ENCODE measurements at places on chromosomes 1 and 21.

DNA sequence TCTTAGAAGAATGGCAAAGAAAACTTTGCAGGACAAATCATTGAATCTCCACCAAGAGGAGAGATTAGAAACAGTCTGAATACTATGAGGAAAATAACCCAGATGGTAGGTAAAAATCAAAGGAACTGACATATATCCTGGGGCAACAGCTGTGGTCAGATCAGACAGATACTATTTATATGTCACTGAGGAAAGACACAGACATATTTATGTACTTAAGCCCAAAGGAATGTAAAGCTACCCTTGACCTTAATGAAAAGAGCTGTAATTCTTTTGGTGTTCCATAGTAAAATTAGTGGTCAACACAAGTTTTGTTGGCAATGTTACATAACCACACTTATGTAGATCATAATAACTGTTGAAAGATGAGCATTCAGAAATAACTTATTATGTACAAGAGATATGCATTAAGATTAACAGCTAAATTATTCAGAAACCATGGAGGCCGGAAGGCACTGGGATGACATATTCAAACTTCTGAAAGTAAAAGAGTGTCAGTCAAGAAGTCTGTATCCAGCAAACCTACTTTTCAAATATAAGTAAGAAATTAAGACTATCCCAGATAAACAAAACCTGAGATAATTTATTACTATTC is 166.1 kb upstream of the SAMSN1 start:
- no peak for ATAC-seq

DNA sequence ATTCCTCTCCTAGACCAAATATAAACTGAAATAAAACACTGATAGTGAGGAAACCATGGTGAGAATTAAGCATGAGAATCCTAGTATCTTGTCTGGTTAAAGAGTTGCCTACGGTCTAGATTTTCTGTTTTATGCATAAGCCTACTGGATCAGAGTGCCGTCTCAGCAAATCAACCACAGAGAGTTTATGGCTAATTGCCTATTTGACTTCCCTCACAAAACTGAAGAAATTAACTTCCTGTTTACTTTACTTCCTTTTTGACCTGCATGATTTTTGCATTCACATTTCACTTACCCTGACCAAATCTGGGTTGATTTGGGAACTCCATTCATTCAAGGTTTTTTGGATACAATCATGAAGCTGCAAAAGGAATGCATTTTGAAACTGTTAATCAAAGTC is 5.0 kb downstream of the GCLM start:
- ATAC-seq, result no peak

DNA sequence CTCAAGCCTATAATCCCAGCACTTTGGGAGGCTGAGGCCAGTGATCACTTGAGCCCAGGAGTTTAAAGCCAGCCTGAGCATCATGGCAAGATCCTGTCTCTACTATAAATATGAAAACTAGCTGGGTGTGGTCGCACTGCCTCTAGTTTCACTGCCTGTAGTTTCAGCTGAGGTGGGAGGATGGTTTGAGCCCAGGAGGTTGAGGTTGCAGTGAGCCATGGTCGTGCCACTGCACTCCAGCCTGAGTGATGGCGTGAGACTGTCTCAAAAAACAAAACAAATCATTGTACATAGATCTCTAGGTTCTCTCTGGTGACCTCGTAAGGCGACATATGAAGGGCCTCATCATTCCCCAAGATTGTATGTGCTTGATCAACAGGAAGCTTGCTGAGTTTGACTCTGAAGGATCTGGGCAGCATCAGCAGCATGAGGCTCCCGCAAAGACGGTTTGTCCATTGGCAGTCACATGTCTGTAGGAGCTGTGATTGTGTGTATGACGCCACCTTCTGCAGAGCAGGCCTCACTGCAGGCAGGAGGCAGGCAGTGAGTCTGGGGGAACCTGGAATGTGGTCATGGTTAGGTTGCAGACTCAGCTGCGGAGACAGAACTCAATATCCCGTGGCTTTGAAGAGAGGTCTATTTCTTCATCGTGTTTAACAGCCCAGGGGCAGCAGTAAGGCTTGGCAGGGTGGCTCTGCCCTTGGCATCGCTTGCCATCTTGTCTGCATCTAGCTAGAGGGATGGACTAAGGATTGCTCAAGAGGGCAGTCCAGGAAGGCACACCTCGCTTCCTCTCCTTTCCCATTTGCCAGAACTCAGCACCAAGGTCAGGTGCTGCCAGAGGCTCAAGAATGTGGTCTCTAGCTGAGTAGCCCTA is 14.0 kb downstream of the ATP5PO start:
- ATAC-seq, result no peak

- no peak for ATAC-seq
Measured at GRCh38 chr1:245657371-245657770, 502.6 kb downstream of the KIF26B start.

GRCh38 chr1:202357506-202357905 is 9.0 kb downstream of the PPP1R12B start:
- ATAC-seq, result no peak

DNA sequence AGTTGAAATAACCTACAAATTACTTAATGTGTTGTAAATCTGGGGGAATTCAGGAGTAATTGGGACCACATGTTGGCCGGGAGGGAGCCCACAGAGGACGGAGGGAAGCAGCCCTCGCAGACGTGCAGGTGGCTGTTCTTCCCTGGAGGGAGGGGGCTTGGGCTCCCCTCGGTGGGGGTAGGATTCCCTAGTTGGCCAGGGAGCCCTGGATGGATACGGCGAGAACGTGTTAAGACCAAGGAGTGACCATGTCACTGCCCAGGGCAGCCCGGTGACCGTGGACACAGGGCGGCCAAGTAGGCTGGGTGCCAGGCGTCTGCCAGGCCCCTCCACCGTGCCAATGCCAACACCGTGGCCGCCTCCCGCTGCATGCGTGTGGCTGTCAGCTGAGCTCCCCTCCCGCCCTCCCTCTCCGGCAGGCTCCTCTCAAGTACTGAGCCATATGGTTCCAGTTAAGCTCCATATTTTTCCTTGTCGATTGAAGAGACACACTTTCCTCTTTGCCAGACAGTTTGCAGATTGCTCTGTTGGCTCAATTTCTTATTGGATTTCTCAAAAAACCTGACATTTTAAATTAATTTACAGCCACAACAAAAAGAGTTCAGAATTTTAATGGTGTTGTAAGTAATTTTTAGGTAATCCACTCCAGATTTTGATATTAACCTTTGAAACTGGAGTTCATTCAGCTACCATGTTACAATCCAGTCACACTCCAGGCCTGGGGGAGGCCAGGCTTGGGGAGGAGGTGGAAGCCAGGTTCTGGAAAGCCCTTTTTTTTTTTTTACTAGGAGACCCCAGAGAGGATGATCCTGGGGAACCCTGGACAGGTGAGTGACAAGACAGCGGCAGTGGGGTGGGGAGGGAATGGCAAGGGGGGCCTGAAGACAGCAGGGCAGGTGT is 71.2 kb downstream of the CASZ1 start:
- no peak for ATAC-seq

DNA sequence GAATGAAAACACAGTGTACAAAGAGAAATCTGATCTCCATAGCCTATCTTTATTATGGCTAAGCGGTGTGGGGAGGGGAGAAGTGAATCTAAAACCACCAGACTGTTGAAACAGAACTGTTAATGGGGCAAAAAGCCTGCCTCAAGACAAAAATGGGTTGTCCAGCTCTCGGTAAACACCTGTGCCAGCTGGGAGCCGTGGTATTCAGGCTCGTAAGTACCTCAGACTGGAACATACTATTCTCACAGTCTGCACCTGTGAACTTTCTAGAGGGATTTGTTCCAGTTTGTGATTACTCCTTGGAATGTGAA is 42.7 kb upstream of the ATP1A1 start:
- ATAC-seq, result no peak

GRCh38 chr1:246778663-246779062 is 54.5 kb downstream of the SCCPDH start:
- no peak for ATAC-seq

DNA sequence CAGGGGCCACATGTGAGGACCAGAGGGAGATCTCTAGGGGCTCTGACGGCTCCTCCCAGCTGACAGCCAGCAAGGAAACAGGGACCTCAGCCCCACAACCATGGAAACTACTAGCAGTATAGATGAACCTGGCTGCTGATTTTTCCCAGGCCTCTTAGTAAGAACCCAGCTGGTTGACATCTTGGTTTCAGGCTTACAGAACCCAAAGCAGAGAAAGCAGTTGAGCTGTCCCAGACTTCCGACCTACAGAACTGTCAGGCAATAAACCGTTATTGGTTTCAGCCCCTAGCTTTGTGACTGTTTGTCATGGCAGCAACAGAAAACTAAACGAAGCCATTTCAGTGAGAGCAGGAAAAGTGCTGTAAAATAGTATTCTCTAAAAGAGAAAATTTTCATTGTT is 36.4 kb downstream of the ETS2 start:
- no peak for ATAC-seq

GRCh38 chr1:70314706-70315304 is 39.7 kb downstream of the ANKRD13C start:
- ATAC-seq, result no peak

DNA sequence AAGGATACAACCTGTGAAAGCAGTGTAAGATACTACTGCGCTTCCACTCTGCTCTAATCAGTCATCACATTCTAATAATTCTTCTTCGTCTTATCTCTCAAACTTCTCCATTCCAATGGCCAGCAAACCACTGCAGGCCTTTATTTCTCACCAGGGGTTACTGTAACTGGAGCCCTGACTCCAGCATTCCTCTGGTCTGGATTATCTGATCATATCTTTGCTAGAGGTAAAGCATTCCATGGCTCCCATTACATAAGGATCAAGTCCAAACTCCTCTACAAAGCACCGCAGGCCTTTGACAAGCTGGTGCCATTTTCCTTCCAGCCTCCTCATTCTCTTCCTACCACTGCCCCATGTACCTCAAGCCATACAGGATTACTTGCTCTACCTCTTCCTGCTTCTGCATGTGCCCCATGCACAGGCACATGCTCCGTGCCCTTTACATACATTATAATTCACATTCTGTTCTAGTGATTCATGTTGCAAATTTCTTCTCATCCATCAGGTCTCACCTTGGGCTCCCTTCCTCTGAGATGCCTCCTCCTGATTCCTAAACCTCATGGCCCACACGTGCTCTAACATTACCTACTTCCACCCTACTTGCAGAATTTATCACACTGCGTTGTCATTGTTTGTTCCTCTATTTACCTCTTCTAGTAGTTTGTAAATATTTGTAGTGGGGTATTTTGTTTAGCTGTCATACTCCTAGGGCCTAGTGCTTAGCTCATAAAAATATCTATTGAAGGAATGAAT is 9.3 kb upstream of the SERBP1 start:
- ATAC-seq, result no peak

Measured in activated CD4-positive, CD25-positive, alpha-beta regulatory T cell treated with anti-CD3 and anti-CD28 coated beads, Interleukin-2, amount 50 U/mL, for 24 hours (primary cell).